ENCODE measurements at places on chromosomes 7 and 10. TPM values are rescaled to one million over a fixed set of nuclear protein-coding genes. Genes with fewer than 3 reads are reported as not detected.

GRCh38 chr7:44394112-44394447, 68.7 kb upstream of the CAMK2B start:
- DNase-seq: no peak

DNA sequence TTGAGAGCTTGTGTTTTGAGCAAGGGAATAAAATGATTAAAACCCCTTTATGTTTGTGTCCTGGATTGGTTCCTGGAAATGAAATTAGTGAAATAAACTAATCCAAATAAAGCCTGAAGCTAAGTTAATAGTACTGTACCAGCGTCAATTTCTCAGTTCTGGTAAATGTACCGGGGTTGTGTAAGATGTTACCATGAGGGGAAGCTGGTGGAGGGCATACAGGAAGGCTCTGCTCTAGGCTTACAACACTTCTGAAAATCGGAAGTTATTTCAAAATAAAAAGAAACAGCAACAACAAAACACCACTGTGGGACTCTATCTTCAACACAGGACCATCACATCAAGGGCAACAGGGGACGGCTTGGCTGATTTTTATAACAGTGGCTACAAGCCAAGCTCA, 257.0 kb downstream of the CREB5 start:
- no peak for DNase-seq

- DNase-seq: no peak
These were observed 42.9 kb downstream of the WAC start for GRCh38 chr10:28575852-28576251.

- no peak for DNase-seq
These were observed 182.4 kb downstream of the PTEN start for GRCh38 chr10:88045656-88046415.

- no peak for DNase-seq
These were observed 149.7 kb downstream of the FRMD4A start for GRCh38 chr10:14180911-14181566.

DNA sequence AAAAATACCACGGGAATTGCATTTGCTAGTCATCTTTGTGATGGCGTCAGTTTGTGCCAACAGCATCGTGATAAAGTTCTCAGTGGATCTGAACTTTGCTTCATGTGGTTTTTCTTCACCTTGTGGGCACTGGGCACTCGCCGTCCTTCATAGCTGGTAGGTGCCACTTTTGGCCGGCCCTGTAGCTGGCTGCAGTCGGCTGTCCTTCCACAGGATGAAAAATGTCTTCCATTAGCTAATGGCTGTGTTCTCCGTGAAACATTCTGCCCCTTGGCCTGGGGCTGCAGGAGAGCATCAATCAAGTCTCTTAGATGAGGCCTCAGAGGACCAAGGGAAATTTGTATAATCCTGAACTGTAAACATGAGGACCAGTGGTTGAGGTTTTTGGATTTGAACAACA, 145.3 kb downstream of the DYNC1I1 start:
- no peak for DNase-seq

GRCh38 chr10:70662362-70663220, 9.7 kb upstream of the ADAMTS14 start:
- DNase-seq: no peak

- no peak for DNase-seq
These were observed 480 bp downstream of the VPS50 start for GRCh38 chr7:93232673-93233018.

- DNase-seq: no peak
These were observed 49.4 kb upstream of the EGFR start for GRCh38 chr7:54969208-54969967.

GRCh38 chr7:81150951-81151361, 232.1 kb upstream of the SEMA3C start:
- no peak for DNase-seq

The GPR26 gene
- not detected for polyA plus RNA-seq

The AVPI1 gene
- 4.1 TPM for polyA plus RNA-seq

The OR6B1 gene
- not detected for polyA plus RNA-seq

The FAM25C gene
- polyA plus RNA-seq: not detected

The STYXL1 gene
- polyA plus RNA-seq: 39.3 TPM

The VWC2 gene
- polyA plus RNA-seq: 1.1 TPM

The PANK1 gene
- 46.0 TPM for polyA plus RNA-seq

All from left renal pelvis (tissue), 4 donors.